ENCODE measurements at places on chromosomes 7 and 10.

DNA sequence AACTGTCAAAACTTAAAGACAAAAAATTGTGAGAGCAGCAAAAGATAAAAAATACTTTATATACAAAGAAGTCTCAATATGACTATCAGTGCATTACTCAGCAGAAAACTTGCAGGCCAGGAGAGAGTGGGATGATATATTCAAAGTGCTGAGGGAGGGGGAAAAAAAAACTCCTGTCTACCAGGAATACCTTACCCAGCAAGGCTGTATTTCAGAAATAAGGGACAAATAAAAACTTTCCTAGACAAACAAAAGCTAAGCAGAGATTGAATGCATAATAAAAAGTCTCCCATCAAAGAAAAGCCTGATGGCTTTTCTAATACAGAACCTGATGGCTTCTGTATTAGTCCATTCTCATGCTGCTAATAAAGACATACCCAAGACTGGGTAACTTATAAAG lies 31.1 kb downstream of the ADAM12 start:
- DNase-seq: no peak

- DNase-seq: no peak
These were observed 226.6 kb downstream of the ARHGAP12 start for GRCh38 chr10:31702005-31702404.

GRCh38 chr7:118076564-118076963 lies 107.4 kb upstream of the LSM8 start:
- no peak for DNase-seq

DNA sequence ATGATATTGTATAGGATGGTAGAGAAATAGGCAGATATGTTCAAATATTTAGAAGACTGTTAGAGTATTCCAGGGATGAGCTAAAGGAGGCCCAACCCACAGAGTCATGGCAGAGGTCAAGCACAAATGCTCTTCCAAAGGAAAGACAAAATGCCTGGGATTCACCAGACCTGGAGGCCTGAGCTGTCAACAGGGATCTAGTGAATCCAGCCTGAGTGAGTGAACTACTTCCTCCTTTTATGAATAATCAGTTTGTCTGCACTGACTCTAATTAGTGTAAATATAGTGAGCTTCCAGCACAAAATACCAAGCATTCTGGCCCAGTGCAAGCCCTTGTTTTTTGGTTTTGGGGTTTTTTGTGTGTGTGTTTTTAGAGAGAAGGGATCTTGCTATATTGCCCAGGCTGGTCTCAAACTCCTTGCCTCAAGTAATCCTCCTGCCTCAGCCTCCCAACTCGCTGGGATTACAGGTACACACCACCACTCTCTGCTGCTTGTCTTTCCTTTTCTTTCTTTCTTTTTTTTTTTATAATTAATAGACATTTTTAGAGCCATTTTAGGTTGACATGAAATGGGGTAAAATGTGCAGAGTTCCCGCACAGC lies 244.4 kb downstream of the SKIDA1 start:
- DNase-seq: no peak

GRCh38 chr10:35565602-35566081 lies 39.5 kb upstream of the GJD4 start:
- no peak for DNase-seq

DNA sequence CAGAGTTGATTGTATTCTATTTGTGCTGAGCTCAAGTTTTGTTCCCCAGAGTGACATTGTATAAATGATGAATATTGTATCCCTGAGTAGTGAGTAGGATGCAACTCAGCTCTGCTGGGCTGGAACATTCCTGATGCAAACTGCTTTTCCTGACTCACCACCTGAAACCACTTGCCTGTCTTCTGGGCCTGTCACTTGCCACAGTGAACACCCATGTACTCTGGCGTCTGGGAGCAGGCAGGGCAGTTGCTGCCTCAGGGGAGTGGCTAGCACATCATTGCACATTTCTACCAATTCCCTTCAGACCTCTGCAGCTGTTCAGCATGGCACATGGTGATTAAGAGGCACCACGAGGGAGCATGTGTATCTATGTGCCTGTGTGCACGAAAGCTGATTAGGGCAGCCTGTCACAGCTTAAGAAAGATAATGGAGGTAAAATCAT lies 157.3 kb downstream of the SND1 start:
- peak; percentile 15 for DNase-seq

GRCh38 chr7:41292487-41292886 lies 410.4 kb downstream of the INHBA start:
- DNase-seq: no peak
